ENCODE measurements at places on chromosomes 5 and 9.

GRCh38 chr9:136312436-136312835, 8.5 kb upstream of the CCDC187 start:
- DNase-seq = peak; percentile 64

GRCh38 chr5:173316339-173317020, 11.7 kb downstream of the STC2 start:
- no peak for DNase-seq

DNA sequence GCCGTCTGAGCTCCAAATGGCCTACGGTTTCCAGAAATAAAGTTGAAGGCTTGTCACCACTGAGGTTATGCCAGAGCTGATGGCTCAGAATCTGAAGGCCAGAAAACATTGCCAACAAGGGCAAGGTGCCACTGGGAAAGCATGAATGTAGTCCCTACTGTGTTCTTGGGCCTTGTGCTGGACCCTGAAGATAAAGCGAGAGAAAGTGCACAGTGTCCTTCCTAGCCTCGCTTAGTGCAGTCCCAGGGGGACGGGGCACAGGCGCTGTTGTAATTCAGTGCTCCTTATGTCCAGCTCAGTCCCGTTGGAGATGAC, 84.5 kb downstream of the NDFIP1 start:
- DNase-seq = no peak

- DNase-seq = no peak
Measured at GRCh38 chr5:173501271-173501670, 115.2 kb downstream of the BOD1 start.

DNA sequence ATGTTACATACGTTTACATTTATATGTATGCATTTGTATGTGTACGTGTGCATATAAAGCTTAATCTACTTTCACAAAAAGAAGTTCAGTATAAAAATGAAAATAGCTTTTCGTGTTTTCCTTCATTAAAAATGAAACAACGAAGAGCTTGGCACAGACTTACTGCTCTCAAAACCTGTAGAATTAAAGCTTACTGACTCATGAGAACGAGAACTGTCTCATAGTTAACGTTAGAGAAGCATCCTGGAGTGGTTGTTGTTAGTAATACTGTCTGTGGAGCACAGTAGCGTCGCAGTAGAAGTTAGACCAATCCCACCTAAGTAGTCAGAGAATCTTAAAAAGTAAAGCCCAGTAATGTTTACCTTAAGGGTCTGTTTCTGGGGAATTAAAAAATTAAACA, 1.3 kb downstream of the MAT2B start:
- DNase-seq = peak; percentile 8

GRCh38 chr5:169716287-169716686, 79.2 kb downstream of the DOCK2 start:
- DNase-seq = no peak

DNA sequence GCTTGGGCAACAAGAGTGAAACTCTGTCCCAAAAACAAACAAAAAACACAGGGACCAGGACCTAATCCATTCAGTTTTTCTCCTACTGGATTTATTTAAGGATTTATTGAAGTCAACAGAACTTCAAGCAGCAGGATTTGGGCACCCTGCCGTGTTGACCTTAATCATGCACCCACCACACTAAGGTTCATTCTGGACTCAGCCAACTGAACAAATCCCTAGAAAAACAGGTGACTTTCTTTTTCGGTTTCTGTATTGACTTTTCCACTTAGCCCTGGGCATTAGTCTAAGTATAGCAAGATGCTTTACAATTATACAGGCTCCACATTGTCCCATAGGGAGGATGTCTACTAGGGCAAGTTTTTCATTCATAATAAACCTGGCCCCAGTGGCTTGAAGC, 30.0 kb downstream of the ZNF131 start:
- no peak for DNase-seq

GRCh38 chr9:20511686-20512085, 110.6 kb downstream of the MLLT3 start:
- no peak for DNase-seq

DNA sequence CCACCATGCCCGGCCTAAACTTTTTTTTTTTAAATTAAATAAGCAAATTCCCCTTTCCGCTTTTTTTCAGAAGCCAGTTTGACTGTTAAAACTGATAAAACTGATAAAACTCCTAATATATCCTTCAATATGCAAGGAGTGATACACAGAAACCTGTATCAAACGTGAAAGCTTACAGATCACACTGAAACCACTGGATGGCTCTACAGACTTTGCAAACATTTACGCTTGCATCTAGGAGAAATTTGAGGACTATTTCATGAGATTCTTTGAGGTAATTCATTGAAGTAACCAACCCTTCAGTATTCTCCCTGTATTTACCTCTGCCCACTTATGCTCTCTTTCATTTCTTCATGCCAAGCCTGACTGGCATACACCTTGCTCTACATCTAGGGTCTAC, 40.6 kb upstream of the CHD1 start:
- DNase-seq = no peak

- DNase-seq = no peak
Measured at GRCh38 chr9:82930116-82930515, 132.8 kb downstream of the RASEF start.

DNA sequence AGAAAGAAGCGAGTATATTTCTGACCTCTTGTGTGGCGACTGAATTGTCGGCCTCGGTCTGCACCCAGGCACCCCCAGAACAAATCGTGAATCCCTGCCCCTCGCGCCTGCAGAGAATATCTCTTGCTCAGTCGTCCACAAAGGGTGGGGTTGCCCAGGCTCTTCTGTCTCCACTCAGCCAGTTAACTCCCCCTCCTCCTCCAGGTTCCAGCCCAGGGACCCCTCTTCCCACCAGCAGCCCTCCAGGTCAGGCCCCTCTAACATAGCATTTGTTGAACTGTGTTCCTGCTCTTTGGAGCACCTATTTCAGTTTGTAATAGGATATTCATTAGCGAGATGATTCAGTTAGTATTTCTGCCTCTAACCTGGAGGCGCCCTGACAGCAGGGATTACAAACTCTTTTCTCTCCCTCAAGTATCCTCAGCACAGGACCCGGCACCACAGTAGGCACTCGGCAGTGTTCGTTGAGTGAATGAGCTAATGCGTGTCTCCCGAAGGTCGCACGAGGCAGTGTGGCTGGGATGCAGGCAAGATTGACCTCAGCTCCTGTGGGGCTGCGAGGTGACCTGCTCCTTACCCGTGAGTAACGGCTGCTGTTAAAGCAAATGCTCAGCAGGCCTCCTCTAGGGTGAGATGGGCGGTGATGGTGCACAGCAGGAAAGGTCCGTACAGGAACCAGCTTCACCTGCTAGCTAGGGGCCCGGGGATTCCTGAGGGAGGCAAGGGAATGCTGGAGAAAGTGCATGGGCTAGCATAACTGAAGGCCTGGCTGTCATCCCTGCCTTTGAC, 25.8 kb downstream of the ZBTB34 start:
- DNase-seq = no peak

- peak; percentile 84 for DNase-seq
Measured at GRCh38 chr9:137550231-137550621, at the start of gene PNPLA7. Gene PNPLA7, minus strand, starts transcription at chr9:137550402. Its CDS starts 205 bp downstream, at chr9:137550197.

GRCh38 chr5:84693256-84693655, 308.6 kb upstream of the EDIL3 start:
- DNase-seq = peak; percentile 53

GRCh38 chr5:35336230-35336629, 105.9 kb upstream of the PRLR start:
- DNase-seq = no peak

DNA sequence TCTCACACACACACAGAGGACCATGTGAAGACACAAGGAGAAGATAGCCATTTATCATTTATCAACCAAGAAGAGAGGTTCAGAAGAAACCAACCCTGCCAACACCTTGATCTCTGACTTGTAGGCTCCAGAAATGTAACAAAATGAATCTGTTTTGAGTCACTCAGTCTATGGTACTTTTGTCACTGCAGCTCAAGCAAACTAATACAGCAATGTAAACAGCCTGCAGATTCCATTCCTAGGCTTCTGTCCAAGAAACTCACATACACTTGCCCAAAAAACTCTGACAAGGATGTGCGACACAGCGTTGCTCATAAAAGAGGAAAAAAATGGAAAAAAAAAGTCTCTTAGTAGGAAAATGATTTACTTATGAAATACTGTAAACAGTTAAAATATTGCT, 33.4 kb downstream of the TRIM36 start:
- DNase-seq = no peak

DNA sequence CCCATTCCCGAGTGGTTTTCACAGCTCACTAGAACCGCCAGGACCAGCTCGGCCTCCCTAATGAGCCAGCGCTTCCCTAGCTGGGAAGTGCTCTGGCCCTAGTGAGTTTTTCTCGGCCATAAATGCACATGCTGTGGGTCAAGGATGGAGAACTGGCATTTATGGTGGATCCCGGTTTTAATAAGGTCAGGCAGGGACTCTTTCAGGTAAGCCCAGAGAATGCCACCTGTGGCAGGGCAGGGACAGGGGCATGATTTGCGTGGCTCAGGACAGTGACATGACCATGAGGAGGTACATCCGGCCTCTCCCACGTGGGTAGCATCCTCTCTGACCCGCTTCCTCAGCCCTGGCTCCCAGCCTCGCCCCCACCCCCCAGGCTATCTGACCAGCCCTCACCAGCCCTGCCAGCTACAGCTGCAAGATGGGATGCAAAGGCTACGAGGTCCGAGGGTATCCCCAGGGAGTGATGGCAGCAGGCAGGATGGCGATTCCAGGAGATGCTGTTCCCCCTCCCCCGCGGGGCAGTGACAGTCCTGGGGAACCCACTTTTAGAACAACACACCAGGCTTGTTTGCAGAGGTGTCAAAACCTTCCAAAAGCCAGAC, 60.3 kb upstream of the ADAMTS2 start:
- DNase-seq = no peak

DNA sequence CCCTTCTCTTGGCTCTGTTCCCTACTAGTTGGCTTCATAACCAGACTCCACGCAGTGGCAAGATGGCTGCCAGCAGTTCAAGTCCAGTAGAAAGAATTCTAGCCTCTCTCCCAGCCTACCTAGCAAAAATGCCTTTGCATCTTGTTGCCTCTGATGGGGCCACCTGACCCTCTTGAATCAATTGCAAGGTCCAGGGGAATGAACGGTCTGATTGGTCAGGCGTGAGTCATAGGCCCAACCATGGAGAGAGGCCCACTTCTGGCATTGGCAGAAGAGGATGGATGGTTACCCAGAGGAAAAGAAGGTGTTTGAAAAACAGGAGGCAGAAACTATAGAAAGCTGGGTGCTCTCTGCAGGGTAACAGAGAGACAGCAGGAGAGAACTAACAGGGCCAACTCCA, 622.6 kb downstream of the CCDC171 start:
- no peak for DNase-seq

DNA sequence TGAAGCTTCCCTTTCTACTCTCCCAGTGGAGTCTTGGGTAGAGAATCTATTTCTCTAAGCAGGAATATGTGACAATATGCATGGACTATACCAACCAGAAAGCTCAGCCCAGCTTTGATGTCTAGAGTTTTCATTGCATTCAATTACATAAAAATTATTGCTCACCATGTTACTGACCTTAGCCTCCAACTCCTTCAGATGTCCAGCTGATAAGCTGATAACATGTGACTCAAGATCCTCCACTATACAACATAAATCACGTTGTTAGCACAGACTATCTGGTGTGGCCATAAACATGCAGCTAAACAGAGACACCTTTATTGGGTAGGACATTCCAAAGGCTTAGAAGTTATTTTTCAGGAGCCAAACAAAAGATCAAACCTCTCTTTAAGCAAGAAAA, 1168.2 kb downstream of the CDH12 start:
- DNase-seq = no peak

DNA sequence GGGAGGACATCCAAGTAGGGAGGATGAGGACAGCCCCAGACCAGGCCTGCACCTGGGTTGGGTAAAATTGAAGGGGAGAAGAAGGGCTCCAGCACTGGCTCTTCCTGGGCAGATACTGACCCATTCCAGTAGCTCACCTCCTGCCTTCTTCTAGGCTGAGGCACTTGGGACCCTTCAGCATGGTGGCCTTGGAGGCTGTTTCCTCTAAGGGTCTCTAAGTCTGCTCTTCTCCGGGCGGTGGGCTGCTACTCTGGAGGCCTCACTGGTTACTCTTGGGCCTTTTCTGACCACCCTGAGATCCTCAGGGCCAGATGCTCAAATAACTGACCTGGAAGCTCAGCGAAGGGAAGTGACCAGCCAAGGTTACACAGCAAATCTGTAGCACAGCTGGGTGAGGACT, 2.8 kb upstream of the TIFAB start:
- no peak for DNase-seq

DNA sequence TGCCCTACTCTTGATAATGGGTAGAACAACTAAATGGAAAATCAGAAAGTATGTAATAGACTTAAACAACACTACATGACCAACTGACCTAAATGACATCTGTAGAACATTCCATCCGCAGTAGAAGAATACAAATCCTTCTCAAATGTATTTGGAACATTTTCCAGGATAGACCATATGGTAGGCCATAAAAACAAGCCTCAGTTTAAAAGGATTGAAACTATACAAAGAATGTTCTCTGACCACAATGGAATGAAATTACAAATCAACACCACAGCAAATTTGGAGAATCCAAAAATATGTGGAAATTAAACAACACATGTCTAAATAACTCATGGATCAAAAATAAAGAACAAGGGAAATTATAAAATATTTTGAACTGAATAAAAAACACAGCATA, 189.2 kb downstream of the NDUFS4 start:
- no peak for DNase-seq

DNA sequence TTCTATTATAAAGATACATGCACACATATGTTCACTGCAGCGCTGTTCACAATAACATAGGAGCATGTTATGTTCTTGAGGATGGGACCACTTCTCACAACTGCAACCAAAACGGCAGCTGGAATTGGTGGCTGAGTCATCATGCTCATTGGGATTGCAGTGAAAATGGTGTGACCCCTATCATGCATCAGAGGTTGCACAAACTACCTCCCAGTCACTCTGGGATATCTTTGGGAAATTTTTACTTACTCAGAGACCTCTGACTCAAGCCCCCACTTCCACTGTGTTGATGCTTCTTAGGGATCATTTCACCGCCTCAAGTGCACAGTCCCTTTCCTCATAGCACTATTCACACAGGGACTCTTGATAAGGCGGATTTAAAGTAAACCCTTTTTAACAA, 474.1 kb downstream of the BNC2 start:
- DNase-seq = no peak

DNA sequence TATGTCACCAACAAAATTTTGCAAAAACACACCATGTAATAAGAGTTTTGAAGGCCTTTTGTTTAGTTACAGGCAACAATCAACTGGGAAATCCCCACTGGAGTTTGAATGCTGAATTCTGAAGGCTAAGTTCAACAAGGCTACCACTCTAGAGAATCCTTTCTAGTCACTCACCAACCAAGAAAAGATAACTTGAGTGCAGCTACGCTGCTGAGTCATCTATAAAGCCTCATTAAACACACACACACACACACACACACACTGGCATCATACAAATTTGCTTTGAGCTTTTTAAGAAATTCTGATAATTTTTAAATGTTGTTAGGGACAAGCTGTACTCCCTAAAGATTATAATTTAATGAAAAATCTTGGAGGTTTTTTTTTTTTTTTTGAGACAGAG, 219.6 kb downstream of the DENND1A start:
- DNase-seq = no peak

DNA sequence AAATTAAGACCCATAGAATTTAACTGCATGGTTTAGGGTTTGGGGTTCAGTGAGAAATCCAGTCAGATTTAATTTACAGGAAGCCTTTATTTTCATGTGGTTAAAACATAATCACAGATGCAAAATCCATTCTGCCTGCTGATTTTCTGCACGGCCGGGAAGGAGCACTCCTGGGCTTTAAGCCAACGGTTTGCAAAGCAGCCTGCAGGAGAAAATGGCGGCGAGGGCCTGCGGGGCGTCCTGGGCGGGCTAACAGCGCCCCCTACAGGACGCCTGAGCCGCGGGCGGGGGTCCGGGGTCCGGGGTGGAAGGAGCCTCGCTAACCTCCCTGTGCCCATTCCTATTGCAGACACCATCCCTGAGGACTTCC, 47.6 kb downstream of the THBS4 start:
- DNase-seq = peak; percentile 80

Measured in midbrain (tissue), 1 donor.